ENCODE measurements at places on chromosomes 7 and 10.

DNA sequence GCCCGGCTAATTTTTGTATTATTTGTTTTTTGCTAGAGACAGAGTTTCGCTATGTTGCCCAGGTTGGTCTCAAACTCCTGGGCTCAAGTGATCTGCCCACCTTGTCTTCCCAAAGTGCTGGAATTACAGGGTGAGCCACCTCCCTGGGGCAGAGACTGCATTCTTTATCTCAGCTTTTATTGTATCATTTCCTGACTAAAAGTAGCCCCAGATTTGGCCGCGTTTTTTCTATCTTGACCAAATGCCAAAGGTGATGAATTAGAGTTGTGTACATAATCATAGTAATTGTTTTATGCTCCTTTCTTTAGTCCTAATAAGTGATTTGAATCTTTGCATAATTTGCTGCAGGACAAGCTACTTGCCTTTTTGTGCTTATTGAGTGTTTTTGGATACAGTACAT is 3.1 kb upstream of the SMNDC1 start:
- DNase-seq, result no peak

GRCh38 chr10:11443468-11444154 is 167.8 kb downstream of the USP6NL start:
- no peak for DNase-seq

- DNase-seq, result peak; percentile 11
Measured at GRCh38 chr7:12715372-12716133, 28.1 kb downstream of the ARL4A start.

DNA sequence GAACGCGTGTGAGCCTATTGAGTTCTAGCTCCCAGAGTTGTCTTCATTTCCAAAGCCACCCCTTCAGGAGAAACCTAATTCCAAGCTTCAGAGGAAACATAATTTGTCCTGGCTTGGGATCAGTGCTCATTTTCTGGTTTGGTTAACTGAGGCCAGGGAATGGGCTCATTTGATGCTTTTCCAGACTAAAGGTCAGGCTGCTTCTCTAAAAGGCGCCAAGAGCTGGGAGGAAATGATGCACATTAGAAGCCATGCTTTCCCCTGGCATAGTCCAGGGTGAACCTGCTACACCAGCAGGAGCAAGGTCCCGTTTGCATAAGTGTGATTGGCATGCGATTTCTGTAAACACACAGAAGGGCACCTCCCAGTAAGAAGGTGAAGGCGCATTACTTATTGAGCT is 435.0 kb downstream of the GALNT17 start:
- no peak for DNase-seq

DNA sequence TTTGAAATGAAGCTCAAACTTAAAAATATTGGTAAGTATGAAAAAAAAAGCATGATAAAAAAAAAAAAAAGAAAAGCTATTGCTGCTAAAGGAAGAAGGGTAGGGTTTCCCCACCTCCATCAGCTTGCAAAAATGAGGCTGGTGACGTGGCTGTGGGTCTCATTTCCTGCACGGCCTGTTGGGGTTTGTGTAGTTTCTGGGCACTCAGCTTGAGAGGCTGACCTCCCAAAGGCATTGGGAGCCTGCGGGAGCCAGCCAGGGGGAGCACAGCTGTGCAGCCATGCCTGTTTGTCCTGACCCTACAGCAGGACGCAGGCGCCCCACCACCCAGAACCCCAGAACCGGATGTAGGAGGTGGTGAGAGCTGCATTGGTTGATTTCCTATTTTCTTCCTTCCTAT is 48.8 kb upstream of the CARD11 start:
- DNase-seq, result no peak

- no peak for DNase-seq
Measured at GRCh38 chr10:31508882-31509281, 189.9 kb downstream of the ZEB1 start.

DNA sequence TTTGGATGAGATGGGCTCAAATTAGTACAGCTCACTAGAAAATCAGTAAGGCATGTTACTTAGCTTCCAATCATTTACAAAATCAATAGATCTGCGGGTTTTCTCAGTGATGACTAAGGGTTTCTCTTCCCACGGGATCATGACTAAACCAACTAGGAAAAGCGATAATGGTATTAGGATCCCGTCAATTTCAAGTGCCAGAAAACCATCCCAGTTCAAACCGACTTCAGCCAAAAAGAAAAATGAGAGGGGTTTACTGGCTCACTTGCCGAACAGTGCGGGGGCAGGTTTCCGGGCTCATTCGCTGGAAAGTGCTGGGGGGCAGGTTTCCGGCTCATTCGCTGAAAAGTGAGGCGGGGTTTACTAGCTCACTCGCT is 62.1 kb upstream of the LYZL2 start:
- DNase-seq, result no peak

DNA sequence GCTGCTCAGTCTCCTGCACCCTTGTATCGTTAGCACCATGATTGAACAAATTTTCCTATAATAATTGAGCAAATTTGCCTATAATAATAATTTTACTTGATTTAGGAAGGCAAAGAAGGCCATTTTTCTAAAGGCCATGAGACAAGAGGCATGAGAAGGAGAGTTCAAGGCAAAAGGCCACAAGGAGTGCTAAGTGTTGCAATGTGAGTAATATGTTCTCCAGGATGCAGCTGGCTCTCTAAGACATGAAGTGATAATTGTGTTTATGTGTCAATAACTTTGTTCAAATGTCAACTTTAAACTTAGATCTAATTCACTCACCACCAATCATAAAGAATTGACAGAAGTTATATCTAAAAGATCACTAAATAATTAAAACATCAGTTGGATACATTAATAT is 53.8 kb downstream of the SGCE start:
- no peak for DNase-seq

- no peak for DNase-seq
Measured at GRCh38 chr7:29189743-29190201, 4.8 kb upstream of the CHN2 start.
